ENCODE measurements at places on chromosomes 16 and 17.

DNA sequence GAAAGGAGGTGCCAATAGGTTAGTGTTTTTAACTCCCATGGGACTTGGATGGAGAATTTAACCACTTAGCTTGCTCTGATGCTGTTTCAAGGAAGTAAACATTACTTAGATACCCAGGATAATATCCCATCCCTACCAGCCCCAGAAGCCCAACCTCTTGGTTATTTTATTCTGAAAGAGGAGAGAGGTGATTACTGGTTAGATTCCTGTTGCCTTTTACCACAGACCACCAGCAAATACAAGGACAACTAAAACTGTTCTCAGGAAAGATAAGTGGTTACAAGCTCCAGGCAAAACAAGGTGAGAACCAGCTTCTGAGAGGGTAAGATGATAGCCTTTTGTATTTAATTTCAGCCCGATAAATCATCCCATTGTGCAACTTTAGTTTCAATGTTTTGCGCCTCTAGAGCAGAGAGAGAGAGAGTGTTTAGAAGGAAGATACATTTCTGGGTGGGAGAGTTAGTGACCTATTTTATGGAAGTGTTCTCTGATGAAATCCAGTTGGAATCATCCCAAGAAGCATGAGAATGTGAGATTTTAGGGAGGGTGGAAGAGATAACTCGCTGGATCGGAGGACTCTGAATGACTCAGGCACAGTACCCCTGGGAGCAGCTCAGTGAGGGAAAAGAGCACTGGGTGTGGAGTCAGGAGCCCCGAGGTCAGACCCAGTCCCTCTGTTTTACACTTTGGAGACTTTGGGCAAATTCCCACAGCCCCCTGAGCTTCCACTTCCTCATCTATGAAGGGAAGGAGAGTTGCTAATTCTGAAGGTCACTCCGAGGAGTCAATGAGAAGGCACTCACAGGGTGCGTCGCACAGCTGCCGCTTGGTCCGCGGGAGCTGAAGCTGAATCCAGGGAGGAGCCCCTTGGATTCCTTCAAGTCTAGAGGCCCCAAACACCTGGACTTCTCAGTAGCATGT is 12.1 kb downstream of the GLP2R start:
- no peak for DNase-seq

DNA sequence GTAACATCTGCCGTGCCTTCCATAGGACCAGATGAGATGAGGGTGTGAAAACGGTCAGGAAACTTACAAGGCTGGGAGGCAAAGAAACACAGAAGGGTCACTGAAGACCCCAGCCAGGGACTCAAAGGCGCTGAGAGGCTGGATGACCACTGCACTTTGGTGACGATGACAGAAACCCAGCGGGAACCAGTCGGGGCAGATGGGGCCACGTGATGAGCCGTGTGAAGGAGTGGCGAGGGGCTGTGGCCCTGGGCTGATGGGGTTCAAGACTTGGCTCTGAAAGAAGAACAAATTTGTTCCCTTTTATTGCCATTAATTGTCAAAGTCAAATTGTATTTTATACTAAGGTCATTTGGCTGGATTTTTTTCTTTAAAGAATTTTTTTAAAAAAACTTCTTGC is 28.6 kb upstream of the ATP2C2 start:
- no peak for DNase-seq

DNA sequence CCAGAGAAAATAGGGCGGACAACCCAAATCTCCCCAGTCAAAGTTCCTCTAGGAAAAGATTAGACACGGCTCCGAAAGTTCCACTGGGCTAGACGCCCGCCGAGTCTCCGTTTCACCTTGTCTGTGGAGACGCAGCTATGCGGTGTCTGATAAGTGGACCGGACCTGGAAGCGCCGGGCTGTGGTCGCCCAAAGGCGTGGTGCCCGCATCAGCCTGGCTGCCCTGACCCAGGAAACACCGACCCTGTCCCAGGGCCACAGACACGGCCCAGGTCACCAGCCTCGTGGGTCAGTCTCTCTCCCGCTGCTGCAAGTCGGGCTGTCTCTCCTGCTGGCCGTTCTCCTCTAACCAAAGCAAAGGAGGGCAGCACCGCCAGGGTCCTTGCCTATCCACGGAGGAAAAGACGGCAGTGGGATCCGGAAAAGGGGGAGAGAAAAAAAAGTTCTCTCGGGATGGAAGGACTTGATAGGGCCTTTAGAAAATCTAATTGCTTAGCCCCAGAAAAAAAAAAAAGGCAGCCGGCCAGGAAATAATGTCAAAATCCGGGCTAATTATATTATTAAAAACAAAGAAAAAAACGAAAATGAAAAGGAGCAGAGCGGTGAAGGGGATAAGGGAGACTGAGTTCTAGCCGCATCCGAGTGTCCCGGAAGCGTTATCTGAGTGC is 13.9 kb upstream of the FOXF1 start:
- no peak for DNase-seq

DNA sequence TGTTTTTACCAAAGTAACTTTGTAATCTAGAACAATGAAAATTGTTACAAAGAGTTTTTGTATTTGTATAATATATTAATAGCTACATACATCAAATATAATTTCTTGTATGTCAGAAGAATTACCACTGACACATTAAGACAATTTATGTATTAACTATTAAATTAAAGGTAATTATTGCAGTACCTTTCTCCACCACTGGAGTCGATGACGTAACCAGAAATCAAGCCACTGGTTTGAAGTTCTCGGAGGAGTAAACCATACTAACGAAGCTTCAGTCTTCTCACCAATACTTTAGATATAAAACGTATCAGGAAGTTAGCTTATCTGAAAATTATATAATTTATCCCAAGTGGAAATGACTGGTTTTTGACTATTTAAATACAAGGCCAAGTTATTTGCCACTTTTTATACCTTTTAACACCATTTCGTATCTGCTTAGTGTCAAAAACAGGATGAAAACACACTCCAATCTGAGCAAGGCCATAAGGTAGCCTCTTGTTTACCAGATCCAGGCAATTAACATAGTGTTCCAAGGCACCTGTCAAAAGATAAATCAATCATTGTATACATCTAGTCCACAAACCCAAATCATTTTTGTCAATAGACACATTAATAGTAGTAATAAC is 4.3 kb downstream of the POLG2 start:
- peak; percentile 32 for DNase-seq

DNA sequence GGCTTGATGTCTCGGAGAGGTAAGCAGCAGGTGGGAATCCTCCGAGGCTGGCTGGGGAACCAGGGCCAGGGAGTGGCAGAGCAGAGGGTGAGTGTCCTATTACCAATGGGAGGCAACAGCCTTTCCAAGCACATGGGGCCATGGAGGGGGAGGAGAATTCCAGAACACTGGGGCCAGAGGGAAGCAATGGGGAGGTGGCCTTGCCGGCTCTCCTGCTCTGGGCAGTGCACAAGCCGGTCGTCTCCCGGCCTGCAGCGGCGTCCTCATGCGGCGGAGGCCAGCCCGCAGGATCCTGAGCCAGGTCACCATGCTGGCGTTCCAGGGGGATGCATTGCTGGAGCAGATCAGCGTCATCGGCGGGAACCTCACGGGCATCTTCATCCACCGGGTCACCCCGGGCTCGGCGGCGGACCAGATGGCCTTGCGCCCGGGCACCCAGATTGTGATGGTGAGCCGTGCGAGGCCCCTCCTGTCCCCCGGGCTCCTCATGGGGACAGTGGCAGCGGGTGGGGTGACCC is 21.9 kb downstream of the SGSH start:
- DNase-seq: no peak

DNA sequence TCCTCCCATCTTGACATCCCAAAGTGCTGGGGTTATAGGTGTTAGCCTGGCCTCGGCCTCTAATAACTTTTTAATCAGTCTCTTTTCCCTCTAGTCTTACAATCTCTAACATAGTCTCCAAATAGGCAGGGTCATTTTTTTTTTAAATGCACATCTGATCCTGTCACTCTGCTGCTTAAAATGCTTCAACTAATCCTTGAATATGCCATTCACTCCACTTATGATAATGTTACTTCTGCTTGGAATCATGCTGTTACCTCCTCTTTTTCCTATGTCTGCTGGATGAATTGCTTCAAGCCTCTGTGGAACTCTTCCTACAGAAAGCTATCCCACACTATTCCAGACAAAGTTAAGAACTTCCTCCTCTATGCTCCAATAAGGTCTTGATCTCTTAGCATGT is 22.8 kb downstream of the CRLF3 start:
- DNase-seq: no peak

All from activated naive CD4-positive, alpha-beta T cell treated with anti-CD3 and anti-CD28 coated beads, Interleukin-2, amount 10 ng/mL, durations not matched to agents 7 days and 5 days (primary cell).